ENCODE measurements at places on chromosomes 1 and 21.

DNA sequence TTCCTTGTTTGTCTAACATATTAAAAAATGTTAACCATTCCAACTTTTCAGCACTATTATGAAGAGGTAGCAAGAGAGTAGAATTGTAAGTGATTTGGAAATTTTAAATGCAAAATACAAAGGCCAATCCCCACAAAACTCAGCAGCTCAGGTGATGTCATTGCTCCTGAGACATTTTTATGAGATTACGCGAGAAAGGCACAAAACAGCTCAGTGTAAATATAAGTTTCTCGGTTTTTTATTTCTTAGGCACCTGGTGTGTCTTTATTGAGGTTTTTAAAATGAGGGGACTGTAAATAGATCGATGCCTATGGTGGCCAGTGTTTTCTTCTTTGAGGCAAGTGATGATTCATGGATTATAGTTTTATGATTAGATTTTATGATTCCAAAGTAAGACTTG, 6.1 kb downstream of the ABCG1 start:
- DNase-seq = no peak

GRCh38 chr1:107362468-107363140, 221.8 kb downstream of the NTNG1 start:
- no peak for DNase-seq

DNA sequence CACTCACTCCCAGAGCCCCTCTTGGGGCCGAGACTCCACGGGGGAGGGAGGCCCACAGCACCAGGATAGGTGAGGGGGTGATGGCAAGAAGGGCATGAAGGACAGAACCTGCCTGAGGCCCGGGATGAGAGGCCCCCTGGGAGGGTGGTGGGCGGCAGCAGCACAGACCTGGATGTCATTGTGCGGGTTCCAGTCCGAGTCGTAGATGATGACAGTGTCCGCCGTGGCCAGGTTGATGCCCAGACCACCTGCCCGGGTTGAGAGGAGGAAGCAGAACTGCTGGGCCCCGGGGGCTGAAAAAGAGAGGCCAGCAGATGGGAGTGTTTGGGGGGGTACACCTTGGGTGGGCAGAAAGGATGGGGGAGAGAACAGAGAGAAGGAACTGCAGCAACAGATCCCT, 50.1 kb downstream of the CHD5 start:
- no peak for DNase-seq

GRCh38 chr1:46489638-46490405, at the start of gene DMBX1:
Gene DMBX1 (plus strand): TSS chr1:46489836. CDS start chr1:46507011, 17,175 bp downstream.
- peak; percentile 51 for DNase-seq

DNA sequence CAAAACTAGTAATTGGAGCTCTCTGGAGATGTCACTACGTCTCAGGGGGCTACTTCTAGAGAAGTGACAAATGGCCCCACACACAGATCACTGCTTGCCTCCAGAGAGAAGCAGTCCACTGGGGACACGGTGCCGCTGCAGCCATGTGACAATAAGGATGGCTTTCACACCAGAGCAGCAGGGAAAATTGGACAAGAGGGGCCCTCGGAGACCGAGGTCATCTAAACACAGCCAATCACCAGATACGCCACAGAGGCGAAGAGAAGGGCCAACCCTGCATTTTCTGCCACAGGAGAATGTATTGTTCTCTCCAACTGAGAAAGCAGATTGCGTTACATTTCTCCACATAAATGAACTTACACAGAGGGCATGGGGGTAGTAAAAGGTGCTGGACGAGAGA, 51.2 kb upstream of the TIAM1 start:
- DNase-seq = no peak

DNA sequence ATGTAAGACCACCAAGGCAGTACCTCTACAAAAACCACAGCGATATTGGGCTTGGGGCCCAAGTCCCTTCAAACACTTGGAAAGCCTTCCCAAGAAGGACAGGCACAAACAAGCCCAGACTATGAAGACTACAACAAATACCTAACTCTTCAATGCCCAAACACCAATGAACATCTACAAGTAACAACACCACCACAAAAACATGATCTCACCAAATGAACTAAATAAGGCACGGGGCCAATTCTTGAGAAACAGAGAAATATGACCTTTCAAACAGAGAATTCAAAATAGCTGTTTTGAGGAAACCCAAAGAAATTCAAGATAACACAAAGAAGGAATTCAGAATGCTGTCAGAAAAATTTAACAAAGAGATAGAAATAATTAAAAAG, 86.8 kb downstream of the COL24A1 start:
- no peak for DNase-seq

- no peak for DNase-seq
Observed at GRCh38 chr21:45022348-45022675, 52.1 kb upstream of the ADARB1 start.

- no peak for DNase-seq
Observed at GRCh38 chr1:237390823-237391222, 348.8 kb downstream of the RYR2 start.

GRCh38 chr1:107479865-107480350, 339.1 kb downstream of the NTNG1 start:
- DNase-seq = no peak

DNA sequence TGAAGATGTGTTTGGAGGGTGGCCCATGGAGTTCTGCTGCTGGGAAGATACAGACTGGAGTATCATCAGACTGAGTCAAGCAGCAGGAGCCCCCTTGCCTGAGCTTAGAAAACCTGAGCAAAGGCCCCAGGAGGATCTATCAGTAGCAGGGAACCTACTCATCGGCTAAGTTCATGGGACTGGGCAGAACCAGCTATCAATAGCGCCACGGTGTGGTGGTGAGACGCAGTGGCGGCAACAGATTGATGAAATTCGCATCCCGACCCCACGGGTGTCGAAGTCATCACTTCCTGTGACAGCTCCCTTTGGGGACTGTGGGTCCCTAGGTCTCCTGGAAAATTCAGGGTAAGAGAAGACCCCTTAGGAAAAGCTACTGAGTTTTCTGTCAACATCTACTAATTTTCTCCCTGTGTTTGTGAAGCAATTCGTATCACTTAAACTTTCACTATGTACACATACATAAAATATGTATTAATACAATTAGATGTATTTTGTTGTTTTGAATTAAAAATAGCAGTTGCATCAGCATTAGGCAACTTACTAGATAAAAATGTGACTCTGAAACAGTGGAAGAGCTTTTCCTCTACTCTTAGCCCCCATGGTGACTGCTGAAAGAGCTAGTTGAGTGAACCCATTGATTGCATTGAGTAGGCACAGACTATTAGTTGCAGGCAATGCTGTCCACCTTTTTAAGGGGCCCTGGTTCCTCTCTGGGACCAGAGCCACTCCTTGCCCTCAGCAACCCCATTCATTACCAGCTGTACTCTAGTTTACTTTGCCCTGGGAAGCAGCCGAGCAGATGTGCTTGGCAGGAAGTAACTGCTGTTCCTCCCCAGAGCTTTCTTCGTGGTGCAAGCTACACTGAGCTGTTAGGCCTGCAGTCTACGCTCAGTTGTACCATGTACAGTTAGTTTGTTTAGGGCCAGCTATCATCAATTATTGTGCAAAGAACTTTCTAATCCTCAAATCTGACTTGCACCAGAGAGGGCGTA, 7.3 kb upstream of the CACNA1S start:
- peak; percentile 51 for DNase-seq

- DNase-seq = no peak
Observed at GRCh38 chr1:35640380-35641232, 720 bp downstream of the PSMB2 start.

- DNase-seq = no peak
Observed at GRCh38 chr1:190193508-190194115, 284.1 kb downstream of the BRINP3 start.

GRCh38 chr1:119822406-119822805, 11.1 kb upstream of the REG4 start:
- no peak for DNase-seq

DNA sequence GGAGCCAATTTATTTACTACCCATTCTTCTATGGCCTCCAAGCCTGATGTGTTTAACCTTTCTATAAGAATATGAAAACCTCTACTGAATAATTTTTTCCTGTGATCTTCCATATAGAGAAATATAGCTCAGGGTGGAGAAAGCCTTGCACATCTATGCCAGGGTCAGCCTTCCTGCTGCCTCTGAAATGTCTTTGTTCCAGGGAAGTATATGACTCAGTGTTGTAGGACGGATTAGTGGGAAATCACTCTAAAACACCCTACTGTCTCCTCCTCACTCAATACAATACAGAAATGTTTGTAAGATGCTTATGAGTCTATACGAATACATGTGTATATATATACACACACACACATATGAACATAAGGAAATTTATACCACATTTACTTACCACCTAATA, 1044.9 kb downstream of the BRINP3 start:
- no peak for DNase-seq

DNA sequence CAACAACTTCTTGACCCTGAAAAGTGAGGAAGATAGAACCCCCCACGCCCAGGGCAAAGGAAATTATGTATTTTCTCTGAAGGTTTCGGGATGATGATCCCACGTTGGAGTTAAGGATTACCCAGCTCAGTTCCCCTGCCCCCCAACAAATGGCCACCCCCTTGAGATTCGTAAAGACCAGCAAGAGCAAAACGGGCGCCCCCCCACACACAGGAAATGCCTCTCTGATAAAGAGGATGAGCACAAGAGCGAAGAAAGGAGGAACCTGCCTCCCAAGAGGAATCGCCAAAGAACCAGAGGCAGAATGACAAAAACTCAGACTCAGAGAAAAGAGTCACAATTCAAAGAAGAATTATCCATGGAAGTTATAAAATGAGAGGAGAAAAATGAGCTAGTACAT, 576.9 kb downstream of the MATN1 start:
- no peak for DNase-seq

DNA sequence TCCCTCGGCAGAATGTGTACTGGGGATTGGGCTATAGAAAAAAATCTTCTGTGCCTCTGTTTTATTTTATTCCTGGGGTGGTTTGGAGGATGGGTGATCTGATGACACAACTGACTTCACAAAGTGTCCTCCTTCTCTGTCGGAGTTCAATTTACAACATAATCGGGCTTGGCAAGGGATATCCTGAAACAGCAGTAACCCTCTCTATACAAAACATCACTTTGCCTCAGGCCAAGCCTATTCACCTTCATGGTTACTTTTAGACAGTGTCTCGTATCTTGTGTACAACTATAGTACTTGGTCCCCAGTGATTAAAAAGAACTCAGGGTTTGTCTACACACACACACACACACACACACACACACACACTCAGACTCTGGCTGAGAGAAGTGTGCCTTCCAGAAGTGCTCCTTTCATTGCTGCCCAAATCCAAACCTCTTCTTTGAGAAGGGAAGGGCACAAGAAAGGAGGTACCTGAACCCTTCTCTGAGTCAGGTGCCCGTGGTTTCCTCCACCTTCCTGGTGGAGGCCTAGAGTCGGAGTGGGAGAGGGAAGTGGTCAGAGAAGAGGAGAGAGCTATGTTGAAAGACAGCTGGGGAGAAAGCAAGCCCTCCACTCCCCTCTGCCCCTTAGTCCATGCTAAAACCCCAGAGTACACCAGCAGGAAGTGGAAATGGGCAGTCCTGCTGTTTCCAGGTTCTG, 62.4 kb upstream of the POU2F1 start:
- no peak for DNase-seq

DNA sequence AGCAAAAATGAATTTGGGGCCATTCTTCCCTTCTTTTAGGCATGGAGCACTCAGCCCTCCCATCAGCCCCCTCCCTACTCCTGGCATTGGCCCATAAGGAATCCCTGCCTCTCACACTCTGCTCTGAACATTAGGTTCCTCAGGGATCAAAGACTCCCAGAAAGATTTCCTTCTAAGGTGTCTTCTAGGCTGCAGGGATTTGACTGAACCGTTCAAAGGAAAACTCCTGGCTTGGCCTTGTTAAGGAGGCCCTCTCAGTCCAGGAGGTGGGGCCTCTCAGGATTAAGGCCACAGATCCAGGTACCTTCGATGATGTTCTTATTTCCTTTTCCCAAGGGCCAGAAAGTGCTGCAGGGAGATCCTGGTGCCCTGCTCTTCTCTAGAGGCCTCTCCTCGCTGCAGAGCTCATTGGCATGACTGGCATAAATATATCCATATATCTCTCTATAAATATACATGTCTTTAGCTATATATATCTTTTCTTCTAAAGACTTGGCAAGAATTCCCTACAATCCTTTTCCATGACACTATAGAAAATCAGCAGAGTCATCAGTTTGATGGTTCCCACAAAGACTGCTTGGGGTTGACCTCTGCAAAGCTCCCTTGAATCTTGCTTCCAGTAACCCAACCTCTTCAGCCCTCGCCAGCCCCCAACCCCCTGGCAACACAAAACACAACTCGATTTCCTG, 59.1 kb downstream of the PLXNA2 start:
- no peak for DNase-seq

DNA sequence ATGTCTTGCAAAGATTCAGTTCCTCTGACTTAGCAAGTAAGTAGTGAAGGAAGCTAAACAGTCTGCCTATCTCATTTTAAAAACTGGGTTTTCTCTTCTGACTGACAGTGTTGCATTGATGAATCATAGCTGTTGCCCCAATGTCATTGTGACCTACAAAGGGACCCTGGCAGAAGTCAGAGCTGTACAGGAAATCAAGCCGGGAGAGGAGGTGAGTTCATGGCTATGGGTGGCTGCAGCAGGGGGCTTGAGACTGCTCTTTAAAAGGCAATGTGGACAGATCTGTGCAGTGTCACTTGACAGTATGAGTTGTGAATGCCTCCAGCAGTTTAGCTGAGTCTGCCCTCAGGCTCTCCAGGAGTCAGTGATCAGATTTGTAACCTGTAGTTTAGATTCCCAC, 46.6 kb downstream of the SMYD2 start:
- DNase-seq = no peak

- DNase-seq = no peak
Observed at GRCh38 chr1:68675336-68675735, 178.5 kb upstream of the DEPDC1 start.

- DNase-seq = no peak
Observed at GRCh38 chr1:227738820-227739219, 3.6 kb downstream of the SNAP47 start.

GRCh38 chr1:163796394-163796821, 474.7 kb downstream of the NUF2 start:
- DNase-seq = no peak

DNA sequence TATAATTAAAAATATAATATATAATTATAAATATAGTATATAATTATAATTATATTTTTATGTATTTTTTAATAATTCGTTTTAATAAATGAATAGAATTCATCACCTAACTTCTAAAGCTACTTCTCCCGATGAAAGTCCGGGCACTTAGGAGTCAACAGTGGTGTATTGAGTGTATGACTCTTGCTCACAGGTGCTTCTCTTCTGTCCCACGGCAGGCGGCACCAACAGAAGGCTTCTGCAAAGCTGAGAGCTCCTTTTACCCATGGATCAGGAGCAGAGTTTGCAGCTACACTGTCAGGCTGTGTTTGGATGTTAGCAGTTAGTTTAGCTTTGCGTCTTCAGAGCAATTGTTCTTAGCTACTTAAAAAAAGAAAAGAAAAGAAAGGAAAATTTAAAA, 122.4 kb downstream of the LIPI start:
- no peak for DNase-seq

DNA sequence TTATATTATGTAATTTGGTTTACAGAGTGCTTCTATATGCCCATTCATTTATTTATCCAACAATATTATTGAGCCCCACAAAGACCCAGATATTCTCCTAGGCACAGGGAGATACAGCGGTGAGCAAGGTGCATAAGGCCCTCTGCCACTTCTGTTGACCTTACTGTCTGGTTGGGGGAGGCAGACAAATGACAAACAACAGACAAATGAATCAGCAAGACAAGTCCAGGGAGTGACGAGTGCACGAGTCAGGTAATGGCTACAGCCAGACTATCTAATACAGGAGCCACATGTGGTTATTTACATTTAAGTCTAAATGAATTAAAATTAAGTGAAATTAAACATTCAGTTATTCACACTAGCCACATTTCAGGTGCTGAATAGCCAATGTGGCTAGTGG, 22.0 kb upstream of the BCAR3 start:
- DNase-seq = no peak

- DNase-seq = no peak
Observed at GRCh38 chr1:11795238-11795890, 10.4 kb downstream of the MTHFR start.

Measured in activated T-cell treated with anti-CD3 and anti-CD28 coated beads for 48 hours (primary cell).